ENCODE measurements at places on chromosomes 16 and 17. TPM values are rescaled to one million over a fixed set of nuclear protein-coding genes. Genes with fewer than 3 reads are reported as not detected.
A peak's percentile ranks its signal among the peaks of the same experiment; 100 is the strongest.

DNA sequence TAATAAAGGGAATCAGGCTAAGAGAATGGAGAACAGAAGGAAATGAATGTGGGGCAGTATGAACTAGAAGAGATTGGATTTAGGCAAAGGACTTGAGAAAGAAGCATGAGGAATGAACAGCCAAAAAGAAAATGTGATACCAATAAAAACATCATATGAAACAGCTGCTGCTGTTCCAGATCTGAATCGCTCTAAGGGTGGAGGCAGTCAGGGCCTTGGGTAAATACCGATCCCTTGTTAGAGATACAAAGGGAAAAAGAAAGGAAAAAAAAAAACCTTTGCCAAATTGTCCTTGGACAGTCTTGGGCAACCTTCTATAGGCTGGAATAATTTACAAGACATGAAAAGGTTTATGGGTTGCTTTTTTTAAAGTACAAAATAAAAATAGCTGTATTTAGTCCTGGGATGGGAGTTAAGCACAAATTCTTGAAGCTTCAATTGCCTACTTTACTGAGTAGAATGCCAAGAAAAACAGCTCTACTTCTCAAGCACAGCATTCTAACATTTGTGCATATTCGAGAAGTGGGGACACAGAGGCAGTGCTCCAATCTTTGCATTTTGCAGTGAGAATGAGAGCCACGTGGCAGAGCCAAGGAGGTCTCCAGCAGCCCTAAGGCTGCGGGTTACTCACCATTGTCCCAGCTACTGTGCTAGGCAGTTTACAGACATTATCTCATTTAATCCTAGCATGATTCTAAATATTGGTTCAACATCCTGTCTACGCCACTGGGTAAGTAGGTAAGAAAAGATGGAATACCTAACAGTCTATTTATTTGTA lies 43.3 kb upstream of the PSMD7 start:
- no peak for DNase-seq

CD79B gene
- total RNA-seq: 19.5 TPM

- DNase-seq: no peak
These were observed 15.4 kb downstream of the SLC46A1 start for GRCh38 chr17:28390563-28390962.

DNA sequence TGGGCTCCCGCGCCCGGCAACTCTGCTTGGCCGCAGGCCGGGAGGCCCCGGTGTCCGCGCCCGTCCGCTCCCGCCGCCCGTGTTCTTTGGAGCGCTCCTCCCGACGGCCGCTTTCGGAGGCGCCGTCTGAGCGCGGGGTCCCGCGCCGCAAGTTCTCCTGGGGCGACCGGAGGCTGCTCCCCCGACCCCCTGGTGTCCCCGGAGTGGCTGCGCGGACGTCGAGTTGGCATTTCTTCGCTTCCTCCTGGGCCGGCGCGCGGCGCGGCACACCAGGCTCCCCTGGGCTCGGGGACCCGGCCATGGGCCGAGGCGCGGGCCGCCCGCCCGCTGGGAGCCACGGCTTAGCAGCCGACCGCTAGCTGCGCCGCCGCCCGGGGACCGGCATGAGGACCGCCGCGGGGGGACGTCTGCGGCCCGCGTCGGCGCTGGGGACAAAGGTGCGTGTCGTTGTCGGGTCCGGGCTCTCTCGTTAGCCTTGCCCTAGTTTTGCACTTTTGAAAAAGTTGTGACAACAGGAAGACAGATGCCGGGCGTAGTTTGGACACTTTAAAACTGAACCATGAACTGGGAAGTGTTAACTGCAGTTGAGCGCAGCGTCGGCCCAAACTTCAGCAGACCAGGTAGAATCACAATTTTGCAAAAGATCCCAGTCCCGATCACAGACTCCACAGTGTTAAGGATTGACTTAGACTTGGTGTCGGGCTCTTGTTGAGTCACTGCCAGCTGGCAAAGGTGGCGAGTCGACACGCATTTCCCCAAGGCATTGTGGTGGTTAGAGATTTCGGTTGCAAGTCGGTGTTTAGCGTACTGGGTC lies 700 bp downstream of the UBN1 start:
- peak; percentile 21 for DNase-seq

- DNase-seq: no peak
These were observed 17.8 kb upstream of the ITGAE start for GRCh38 chr17:3818786-3819185.

- no peak for DNase-seq
These were observed 1.9 kb downstream of the CEMP1 start for GRCh38 chr16:2529061-2529931.

TAT gene
- not detected for total RNA-seq
